ENCODE measurements at places on chromosomes 3 and 15.

GRCh38 chr3:187465503-187465902 lies 97.3 kb downstream of the RTP4 start:
- DNase-seq: no peak

- no peak for DNase-seq
These were observed 29.7 kb upstream of the NR2F2 start for GRCh38 chr15:96300836-96301235.

DNA sequence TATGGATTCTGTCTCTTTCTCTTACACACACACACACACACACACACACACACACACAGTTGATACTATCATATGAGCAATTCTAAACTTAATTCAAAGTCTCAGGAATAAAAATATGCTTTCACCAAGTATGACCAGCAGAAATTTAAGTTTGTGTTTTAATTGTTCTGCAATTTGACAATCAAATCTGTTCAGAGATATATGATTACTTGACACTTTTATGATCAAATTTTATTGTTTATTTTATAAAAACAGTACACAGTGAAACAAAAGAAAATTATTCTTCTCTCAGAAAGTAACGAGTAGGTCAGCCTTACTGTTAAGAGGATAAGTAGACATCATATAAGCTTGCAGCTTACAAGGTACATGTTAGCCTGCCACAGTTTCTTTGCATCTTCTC lies 114.3 kb downstream of the NEK10 start:
- DNase-seq: no peak

GRCh38 chr3:124986192-124987143 lies 51.9 kb upstream of the MUC13 start:
- no peak for DNase-seq

DNA sequence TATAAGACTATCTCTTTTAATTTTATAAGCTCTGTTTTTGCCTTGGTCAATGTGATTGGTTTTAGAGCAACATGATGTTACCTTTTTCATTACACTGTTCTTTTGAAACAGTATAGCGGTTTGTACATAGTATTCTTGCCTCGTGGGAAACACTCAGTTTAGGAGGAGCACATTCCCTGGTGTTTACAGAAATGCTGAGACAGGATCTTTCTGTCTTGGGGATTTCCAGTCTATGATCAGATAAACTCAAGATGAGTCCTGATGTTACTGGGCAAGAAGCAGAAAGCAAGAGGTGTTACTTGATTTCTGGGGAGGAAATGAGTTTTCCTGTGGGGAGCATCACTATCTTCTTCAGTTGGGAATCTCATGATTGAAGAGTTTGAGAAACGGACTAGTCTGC lies 2.5 kb downstream of the TMEM266 start:
- DNase-seq: no peak

GRCh38 chr3:191345334-191345733 lies 15.0 kb upstream of the UTS2B start:
- no peak for DNase-seq

GRCh38 chr15:77901921-77902750 lies 175.4 kb downstream of the TBC1D2B start:
- DNase-seq: no peak

GRCh38 chr15:63528138-63528659 lies 23.8 kb downstream of the USP3 start:
- DNase-seq: no peak

GRCh38 chr3:190001426-190001825 lies 119.3 kb downstream of the P3H2 start:
- no peak for DNase-seq

GRCh38 chr3:32041316-32041715 lies 59.8 kb downstream of the ZNF860 start:
- no peak for DNase-seq

DNA sequence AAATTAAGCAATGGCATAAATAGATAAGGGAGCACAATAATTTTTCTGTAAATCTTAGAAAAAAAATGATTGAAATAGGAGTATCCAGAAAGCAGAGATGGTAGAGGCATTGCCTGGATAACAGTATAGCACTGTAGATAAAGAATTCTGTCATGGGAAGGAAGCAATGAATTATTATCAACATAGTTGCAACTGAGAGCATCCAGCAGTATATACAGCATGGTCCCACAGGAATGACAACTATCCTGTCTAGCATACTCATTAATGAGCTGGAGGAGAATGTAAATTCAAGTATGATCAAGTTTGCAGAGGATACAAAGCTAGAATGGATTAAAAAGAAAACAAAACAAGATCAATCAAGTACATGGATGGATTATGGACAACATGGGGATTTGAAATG lies 90.8 kb downstream of the DPH6 start:
- no peak for DNase-seq

DNA sequence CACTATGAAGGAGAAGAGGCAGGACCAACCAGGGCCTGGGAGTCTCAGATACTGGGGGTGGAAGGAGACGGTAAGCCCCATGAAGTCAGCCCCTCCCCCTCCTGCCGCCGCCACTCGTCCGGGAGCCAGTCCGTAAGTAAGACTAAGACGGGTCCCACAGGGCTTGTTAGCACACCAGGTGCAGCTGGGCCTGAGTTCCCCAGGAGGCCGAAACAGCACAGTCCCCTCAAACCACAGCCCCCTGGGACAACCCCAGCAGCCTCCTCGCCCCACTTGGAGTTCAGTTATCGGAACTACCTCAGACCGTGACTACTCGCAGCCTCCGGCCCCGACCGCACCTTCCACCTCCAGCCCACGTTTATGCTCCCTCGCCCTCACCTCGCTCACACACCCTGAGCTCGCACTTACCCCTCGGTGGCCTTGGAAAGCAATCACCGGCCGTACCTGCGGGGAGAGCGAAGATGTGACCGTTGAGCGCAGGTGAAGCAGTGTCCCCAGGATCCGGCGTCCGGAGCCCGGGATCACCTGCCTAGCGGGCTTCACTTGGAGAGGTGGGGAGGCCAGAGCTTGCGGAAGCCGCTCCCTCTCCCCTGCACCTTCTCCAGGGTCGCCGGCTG lies 557 bp downstream of the ELL3 start:
- DNase-seq: no peak

DNA sequence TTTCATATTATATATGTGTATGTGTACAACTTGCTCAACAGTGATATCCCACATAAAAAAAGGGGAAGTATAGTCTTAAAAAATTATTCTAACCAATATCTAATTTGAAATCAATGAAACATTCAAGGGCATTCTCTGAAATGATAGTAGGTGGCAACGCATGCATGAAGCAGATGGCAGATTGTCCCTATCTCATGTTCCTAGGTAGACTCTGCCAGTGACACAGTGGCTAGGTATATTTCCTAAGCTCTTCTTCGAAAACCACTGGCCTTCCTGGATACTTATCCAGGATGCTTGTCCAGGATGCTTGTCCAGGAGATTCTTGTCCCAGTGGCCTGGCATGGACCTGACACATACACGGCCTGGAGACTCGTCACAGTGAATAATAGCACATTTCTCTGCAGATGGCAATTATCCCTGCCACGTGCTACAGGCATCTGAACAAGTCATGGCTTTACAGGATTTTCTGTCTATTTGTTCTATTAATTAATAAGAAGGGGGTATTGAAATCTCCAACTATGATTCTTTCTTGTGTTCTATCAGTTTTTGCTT lies 54.9 kb downstream of the OCA2 start:
- no peak for DNase-seq

GRCh38 chr3:120601554-120601953 lies 5.4 kb downstream of the NDUFB4 start:
- no peak for DNase-seq

- DNase-seq: no peak
These were observed 113.8 kb downstream of the IQSEC1 start for GRCh38 chr3:12959410-12959809.

DNA sequence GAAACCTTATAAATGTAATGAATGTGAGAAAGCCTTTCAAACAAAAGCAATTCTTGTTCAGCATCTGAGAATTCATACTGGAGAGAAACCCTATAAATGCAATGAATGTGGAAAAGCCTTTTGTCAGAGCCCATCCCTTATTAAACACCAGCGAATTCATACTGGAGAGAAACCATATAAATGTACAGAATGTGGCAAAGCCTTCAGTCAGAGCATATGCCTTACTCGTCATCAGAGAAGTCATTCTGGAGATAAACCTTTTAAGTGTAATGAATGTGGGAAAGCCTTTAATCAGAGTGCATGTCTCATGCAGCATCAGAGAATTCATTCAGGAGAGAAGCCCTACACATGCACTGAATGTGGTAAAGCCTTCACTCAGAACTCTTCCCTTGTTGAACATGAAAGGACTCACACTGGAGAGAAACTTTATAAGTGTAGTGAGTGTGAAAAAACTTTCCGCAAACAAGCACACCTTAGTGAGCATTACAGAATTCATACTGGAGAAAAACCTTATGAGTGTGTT lies 5.3 kb downstream of the ZNF501 start:
- DNase-seq: no peak

DNA sequence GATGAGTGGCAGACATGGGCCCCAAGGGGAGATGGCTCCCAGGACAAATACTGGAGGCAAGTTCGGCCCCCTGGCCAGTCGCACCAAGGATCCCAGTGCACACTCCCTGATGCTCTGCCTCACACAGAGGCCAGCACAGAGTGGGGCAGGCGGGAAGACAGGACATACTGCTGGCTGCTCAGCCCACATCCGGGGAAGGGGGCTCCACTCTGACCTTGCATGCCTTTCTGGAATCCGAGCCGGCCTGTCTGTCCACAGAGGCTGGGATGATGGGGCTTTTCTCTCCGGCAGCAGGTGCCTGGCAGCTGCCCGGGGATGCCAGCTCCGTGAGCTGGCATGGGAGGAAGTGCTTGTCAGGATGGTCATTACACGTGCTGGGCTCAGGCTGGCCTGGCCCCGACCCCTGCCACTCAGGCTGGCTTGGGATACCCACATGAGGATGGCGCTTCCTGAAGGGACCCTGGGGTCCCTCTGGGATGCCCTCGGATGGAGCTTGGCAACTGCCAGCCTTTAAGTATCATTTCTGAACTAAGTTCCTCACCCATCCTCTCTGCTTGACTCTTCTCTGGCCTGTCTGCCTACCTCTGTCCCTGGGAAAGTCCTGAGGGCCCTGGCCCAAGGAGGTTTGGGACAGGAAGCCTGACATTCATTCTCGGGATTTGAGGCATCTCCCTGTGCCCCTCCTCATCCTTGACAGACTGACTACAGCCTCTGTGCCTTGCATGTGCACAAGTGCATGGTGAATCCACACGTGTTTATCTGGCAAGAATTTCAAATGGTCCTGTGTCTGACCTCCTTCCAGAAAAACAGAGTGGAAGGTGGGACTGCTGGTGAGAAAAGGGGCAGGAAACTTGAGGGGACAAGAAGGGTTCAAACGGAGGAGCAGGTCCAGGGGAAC lies 46.5 kb downstream of the EXOG start:
- DNase-seq: no peak

DNA sequence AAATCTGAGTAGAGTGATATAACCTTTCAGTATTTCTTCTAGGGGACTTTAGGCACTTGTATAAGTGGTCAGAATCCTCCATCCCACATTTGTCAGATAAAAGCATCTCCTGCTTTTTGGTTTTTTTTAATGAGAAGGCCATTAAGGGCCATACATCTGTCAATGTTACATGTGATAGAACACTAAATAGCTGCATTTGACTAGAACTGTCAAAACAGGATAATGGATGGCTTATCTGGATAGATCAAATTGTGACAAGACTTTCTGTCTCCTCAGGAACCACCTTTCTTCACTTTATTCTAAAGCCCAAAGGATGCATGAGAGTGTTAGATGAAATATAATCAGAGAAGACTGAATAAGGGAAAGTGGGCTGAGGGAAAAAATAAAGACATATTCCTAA lies 533.4 kb upstream of the TGFBR2 start:
- DNase-seq: no peak

- no peak for DNase-seq
These were observed 112.7 kb downstream of the KLF13 start for GRCh38 chr15:31439328-31439727.

DNA sequence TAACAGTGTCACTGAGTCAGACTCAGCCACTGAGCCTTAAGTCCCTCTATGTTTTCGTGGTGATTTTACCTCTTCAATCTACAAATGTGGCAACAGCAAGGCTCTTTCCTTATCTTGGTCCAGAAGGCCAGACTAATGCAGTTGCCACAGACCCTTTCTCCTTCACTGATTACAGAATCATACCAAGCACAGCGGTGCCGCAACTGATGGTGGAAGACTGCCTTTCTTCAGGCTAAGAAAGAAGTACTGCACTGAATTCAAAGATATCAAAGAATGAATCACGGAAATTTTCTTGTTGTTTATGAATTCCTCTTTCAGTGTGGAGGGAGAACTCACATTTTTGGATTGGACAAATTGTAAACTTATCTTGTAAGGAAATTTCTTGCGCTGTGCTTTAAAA lies 18.6 kb downstream of the DCP1A start:
- no peak for DNase-seq

GRCh38 chr3:122760453-122761271 lies 33.0 kb downstream of the HSPBAP1 start:
- DNase-seq: no peak

- no peak for DNase-seq
These were observed 155.6 kb downstream of the SQOR start for GRCh38 chr15:45790325-45790943.

DNA sequence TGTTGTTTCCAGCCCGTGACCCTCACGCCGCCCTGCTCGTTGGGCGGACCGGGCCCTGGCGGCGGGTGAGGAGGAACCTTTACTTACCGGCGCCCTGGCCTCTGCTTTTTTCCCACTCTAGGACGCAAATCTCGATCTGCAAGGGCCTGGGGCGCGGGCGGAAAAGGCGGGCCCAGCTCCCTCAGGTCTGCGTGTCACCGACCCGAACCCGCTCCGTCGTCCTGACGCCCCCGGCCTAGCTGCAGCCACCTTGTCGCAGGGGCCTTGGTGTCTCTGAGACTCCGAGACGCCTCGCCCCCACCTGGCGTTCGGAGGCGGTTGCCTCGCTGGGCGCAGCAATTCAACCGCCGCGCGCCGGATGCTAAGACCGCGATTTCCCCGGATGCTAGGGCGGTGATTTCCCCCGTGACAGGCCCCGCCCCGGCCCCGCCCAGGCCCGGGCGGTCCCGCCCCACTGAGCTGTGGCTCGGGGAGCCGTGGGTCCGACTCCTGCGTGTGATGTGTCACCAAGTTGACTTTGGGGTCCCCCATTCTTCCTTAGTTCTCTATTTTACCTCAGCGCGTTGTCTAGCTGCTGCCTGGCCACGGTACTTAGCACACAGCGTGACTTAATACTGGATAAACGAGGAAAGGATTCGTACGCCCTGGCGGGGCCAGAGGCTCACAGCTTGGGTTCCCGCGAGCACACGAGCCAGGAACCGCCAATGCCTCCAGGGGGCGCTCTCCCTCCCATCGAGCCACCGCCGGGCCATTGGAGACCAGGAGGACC lies at the start of gene RPL39L:
TSS of gene RPL39L (minus strand) at position 371 of the 769 bp plus-strand sequence. CDS start 18,196 bp downstream, outside the sequence.
- DNase-seq: peak; percentile 89

GRCh38 chr3:172528677-172529076 lies 5.4 kb upstream of the TNFSF10 start:
- DNase-seq: no peak
